Sigmoid colon (tissue), 7 donors: ENCODE measurements at places on chromosomes 2 and 18. TPM values are rescaled to one million over a fixed set of nuclear protein-coding genes. Genes with fewer than 3 reads are reported as not detected.

Gene LYG1
- total RNA-seq: 1.2 TPM

Gene ASNSD1
- total RNA-seq: 41.5 TPM

Gene RASGRP3
- total RNA-seq: 3.9 TPM

Gene GCC2
- 41.0 TPM for total RNA-seq

Gene SERPINB3
- not detected for total RNA-seq

Gene SLC14A1
- 2.1 TPM for total RNA-seq

Gene DNAH6
- total RNA-seq: 0.33 TPM

Gene FBXO15
- total RNA-seq: not detected

Gene NCKAP5
- total RNA-seq: 0.83 TPM

Gene SOCS6
- total RNA-seq: 23.9 TPM

Gene RGPD3
- 0.82 TPM for total RNA-seq

Gene CAPN13
- not detected for total RNA-seq

Gene MATN3
- total RNA-seq: 0.54 TPM

Gene CSRNP3
- 6.6 TPM for total RNA-seq

Gene SERTAD2
- 11.8 TPM for total RNA-seq
